ENCODE measurements at places on chromosomes 7 and 10. TPM values are rescaled to one million over a fixed set of nuclear protein-coding genes. Genes with fewer than 3 reads are reported as not detected.
A peak's percentile ranks its signal among the peaks of the same experiment; 100 is the strongest.

GRCh38 chr7:126790763-126791162 lies 462.0 kb downstream of the GRM8 start:
- peak; percentile 22 for DNase-seq

- no peak for DNase-seq
Measured at GRCh38 chr7:157080111-157080730, 58.5 kb upstream of the UBE3C start.

GRCh38 chr10:122391875-122392274 lies 17.4 kb downstream of the PLEKHA1 start:
- DNase-seq: no peak

- no peak for DNase-seq
Measured at GRCh38 chr7:111872450-111873325, 310.4 kb upstream of the IMMP2L start.

GRCh38 chr10:104349623-104350126 lies 4.0 kb upstream of the CFAP58 start:
- DNase-seq: no peak

- DNase-seq: no peak
Measured at GRCh38 chr7:71784781-71785180, 627.4 kb downstream of the CALN1 start.

DNA sequence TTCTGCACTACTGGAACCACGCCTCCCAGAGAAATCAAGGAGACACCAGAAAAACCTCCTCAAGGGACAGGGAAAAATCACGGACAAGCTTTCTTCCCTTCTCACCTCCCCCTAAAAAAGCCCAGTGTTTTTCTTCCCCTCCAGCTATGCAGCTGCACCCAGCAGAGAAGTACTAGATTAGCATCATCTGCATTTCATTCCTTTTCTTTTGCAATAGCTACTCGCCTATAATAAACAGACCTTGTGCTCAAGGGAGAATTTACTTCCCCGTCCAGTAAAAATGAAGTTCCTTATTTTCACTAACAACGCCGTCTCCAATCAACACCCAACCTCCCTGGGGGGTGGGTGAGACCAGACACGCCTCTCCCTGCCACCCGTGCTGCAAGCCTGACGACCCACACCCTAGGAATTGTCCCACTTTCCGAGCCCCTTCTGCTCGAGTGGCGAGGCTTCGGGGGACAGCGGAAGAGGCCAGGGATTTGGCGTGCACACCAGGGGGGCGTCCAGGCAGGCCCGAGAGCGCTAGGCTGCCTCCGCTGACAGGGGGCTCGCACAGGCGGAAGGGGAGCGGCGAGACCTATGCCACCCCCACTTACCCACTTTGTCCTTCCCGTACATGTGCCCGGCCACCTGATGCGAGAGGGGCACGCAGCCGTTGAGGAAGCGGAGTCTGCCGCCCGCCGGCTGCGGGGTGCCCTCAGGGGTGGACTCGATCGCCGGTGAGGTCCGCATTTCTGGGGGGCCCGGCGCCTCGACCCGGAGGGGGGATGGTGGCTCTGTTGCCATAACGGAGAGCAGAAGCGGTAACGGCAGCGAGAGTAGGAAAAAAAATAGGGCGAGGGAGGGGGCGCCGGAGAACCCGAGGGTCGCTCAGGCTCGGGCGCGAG lies 625 bp downstream of the IPMK start:
- peak; percentile 31 for DNase-seq

The VTI1A gene
- 29.0 TPM for total RNA-seq
